ENCODE measurements at places on chromosomes 13 and 19. TPM values are rescaled to one million over a fixed set of nuclear protein-coding genes. Genes with fewer than 3 reads are reported as not detected.

Gene SRRM5
- 0.08 TPM for total RNA-seq

Gene SLC25A41
- 0.48 TPM for total RNA-seq

Gene MYBPC2
- not detected for total RNA-seq

Gene LINGO3
- 0.15 TPM for total RNA-seq

Gene TSHZ3
- total RNA-seq: 0.52 TPM

Gene CD70
- total RNA-seq: 43.3 TPM

Gene CTXN1
- total RNA-seq: 0.69 TPM

Gene ATP4A
- total RNA-seq: not detected

Gene KXD1
- total RNA-seq: 124 TPM

Gene EXOC3L2
- not detected for total RNA-seq

Gene CEBPA
- 0.80 TPM for total RNA-seq

Gene PPP6R1
- 226 TPM for total RNA-seq

Gene INSR
- 0.99 TPM for total RNA-seq

Gene PRR19
- 1.1 TPM for total RNA-seq

Gene ZNF345
- total RNA-seq: 2.3 TPM

Gene FUT6
- total RNA-seq: not detected

Gene GSX1
- not detected for total RNA-seq

Gene PTH2
- total RNA-seq: not detected

Gene LRRC25
- not detected for total RNA-seq

Gene AMER2
- total RNA-seq: not detected

Gene ZNF792
- total RNA-seq: 4.5 TPM

Gene WDR88
- not detected for total RNA-seq

Gene ZNF93
- 8.7 TPM for total RNA-seq

Gene ZNF530
- total RNA-seq: 10.8 TPM

Gene COL5A3
- total RNA-seq: 0.50 TPM

Gene C5AR2
- total RNA-seq: not detected

Gene DIRAS1
- total RNA-seq: not detected

Gene ATP8B3
- total RNA-seq: 1.7 TPM

Gene ZNF730
- total RNA-seq: 0.59 TPM

Gene RASA3
- total RNA-seq: 22.1 TPM

Gene CADM4
- 0.17 TPM for total RNA-seq

Gene KIR2DL4
- 0.21 TPM for total RNA-seq

Gene SOX1
- total RNA-seq: not detected

Gene UPF1
- 92.0 TPM for total RNA-seq

Gene LILRB3
- total RNA-seq: not detected

All from activated CD8-positive, alpha-beta memory T cell treated with anti-CD3 and anti-CD28 coated beads for 36 hours (primary cell).